Stimulated activated CD8-positive, alpha-beta memory T cell treated with anti-CD3 and anti-CD28 coated beads, Interleukin-15, amount 100 ng/mL, for 48 hours (primary cell): ENCODE measurements at places on chromosomes 7 and 10.

- no peak for DNase-seq
These were observed 163.3 kb downstream of the CPED1 start for GRCh38 chr7:121151774-121152221.

DNA sequence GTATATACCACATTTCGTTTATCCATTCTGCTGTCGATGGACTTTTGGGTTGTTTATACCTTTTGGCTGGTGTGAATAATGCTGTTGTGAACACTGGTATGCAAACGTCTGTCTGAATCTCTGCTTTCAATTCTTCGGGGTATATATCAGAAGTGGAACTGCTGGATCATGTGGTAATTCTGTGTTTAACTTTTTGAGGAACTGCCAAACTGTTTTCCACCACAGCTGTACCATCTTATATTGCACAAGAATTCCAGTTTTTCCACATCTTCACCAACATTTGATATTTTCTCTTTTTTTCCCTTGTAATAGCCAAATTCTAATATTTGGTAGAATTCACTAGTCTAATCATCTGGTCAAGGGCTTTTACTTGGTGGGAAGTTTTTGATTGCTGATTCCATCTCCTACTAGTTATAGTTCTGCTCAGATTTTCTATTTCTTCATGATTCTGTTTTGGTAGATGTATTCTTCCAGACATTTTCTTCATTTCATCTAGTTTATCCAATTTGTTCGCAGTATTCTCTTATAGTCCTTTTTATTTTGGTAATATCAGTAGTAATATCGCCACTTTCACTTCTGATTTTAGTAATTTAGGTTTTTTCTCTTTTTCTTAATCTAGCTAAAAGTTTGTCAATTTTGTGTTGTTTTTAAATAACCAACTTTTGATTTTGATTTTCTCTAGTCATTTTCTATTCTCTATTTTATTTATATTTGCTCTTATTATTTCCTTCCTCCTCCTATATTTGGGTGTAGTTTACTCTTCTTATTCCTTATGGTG lies 271.2 kb downstream of the ZEB1 start:
- DNase-seq, result no peak

DNA sequence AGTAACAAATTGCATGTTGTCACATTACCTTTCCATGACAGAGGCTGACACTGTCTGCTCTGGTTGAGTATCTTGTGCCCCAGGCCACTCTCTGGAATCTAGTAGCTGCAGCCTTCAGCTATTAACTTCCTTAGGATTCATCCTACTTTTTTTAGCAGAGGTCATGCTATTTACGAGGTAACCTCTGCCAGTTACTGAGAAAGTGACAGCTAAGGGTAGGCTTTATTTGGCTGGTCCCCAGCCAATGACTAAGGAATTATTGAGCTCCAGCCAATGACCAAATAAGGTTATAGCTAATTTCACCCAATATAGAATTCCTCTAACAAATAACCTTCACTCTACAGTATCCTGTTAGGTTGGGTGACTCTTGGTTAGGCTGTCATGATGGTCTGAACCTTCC lies 1361.7 kb downstream of the XPNPEP1 start:
- DNase-seq, result no peak

GRCh38 chr10:117390420-117390819 lies 15.2 kb upstream of the PDZD8 start:
- no peak for DNase-seq
